NAMALWA (cell line): ENCODE measurements at places on chromosomes 1 and 21.

- DNase-seq, result no peak
Measured at GRCh38 chr1:47967864-47968555, 29.2 kb downstream of the TRABD2B start.

DNA sequence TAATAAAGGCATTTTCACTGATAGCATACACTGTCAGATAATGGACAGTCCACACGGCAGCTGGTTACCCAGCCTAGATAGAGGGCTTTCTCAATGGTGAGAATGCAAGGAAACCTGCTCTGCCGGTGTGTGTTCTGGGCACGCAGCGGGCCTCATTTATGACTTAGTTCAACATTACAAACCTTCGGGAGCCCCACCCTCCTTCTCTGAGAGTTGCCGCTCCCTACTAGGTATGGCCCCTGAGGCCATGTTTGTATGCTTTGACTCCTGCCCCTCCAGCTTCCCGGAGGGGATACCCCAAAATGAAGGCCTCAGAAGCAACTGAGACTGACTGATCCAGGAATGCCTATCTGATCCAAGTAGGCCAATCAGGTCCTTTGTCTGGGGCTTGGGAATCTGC lies 17.2 kb upstream of the FABP3 start:
- no peak for DNase-seq

DNA sequence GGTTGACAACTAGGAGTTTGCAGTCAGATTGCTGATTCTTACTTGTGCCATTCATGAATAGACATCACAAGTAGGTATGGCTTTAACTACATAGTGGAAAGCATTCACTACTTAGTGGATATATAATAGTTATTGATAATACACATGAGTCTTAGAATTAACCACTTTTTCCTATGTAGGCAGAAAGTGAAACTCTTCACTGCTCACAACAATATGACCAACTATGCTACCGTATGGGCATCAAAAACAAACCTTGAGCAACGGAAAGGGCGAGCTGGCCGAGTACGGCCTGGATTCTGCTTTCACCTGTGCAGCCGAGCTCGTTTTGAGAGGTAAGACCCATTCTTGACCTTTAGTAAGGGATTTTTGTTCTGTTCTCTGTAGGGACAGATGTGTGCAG lies 38.7 kb downstream of the DHX9 start:
- no peak for DNase-seq

- DNase-seq, result no peak
Measured at GRCh38 chr21:35233756-35234155, 184.7 kb upstream of the RUNX1 start.
